Transverse colon (tissue), 4 donors: ENCODE measurements at places on chromosomes 11 and 22.

DNA sequence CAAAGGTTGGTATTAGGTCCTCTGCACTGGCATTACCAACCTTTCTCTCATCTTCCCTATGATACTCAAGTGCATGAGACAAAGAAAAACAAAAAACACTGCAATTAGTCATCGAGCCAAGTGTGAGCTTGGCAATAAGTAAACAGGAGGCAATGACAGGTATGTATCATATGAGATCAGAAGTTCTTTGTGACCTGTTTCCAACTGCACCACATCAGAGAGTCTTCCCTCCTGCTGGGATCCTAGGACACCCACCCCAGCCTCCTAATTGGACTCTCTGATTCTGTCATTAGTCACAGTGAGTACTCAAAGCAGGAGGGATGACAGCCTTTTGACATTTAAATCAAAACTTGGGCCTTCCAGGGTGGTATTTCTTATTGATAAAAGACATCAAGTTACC is 7.8 kb upstream of the JAML start:
- DNase-seq: no peak

DNA sequence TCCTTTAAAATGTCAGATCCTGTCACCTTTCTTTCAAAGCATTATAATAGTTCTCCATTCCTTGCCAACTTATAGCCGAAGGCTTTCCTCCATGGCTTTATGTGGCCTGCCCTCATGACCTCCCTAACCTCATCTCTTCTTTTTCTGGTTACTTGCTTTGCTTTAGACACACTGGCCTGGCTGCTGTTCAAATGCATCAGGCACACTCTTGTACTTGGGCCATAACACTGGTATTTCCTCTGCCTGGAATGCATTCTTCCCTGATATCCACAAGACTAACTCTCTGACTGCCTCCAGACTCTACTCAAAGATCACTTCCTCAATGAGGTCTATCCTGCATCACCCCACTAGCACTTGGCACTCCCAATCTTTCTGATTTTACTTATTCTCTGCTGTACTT is 710.3 kb downstream of the KCNA4 start:
- DNase-seq: no peak

DNA sequence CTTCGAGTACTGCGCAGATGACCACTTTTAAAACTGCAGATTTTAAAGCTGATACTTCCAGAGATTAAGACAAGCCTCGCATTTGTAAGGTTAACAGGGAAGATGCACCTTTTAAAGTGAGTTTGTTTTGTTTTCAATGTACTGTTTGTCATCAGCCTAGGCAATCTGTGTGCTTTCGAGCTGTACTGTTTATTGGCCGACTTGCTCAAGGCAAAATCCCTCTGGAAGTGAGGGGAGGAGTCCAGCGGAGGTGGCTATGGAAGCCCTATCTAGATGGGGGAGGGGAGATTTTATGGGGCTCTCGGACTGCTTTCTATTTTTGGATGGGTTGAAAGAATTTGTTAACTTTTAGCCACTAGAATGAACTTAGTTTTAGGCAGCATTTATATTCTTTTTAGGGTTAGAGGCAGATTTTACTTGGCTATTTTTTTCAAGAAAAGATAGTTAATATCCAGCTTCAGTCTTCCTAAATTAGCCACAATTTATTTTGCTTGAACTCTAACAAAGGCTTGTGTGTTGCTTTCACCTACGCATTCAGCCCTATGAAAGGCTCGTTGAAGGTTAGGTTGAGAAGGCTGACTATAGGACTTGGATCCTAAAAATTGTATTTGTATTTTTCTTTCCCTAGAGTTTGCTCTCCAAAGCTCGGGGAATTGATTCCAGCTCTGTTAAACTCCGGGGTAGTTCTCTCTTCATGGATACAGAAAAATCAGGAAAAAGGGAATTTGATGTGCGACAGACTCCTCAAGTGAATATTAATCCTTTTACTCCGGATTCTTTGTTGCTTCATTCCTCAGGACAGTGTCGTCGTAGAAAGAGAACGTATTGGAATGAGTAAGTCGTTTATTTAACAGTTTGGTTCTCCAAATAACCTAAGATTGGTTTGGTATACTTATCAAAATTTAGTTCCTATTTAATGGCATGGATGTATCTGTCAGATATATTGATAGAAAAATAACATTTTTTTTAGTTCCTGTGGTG is 2.1 kb downstream of the WEE1 start:
- peak; percentile 74 for DNase-seq

DNA sequence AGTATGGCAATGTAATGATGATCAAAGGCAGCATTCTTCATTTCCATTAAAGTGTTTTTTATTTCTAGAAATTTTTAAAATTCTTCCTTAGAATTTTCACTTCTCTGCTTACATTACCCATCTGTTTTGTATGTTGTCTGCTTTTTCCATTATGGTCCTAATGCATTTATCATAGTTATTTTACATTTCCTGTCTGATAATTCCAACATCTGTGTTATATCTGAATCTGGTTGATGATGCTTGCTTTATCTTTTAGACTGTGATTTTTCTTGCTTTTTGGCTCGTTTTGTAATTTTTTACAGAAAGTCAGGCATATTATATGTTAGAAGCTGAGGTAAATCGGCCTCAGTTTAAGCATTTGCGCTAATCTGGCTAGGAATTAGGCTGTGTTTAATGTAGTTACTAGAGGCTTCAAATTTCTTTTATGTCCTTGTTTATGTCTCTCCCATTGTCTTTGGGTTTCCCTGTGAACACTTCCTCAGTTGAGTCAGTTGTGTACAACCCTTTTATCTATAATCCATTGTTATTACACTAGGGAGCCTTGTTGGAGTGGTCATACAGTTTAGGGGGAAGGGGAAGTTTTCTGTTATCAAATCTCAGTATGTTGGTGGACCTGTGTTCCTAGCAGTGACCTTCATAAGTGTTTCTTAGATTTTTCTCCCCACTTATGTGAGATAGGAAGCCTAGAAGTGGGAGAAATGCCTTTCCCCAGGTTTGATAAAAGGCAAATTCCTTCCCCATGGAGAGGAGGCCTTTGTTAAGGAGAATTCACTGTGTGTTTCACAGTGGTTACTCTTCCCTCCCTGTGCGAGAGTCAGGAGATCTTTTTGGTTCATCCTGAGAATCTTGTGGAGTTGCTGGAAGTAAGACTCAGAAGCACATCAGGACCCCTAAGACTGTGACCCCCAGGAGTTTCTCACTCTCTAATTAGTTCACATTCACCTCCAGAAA is 437.5 kb downstream of the INSC start:
- no peak for DNase-seq

- DNase-seq: no peak
These were observed 1.8 kb downstream of the MTMR2 start for GRCh38 chr11:95922099-95922498.

DNA sequence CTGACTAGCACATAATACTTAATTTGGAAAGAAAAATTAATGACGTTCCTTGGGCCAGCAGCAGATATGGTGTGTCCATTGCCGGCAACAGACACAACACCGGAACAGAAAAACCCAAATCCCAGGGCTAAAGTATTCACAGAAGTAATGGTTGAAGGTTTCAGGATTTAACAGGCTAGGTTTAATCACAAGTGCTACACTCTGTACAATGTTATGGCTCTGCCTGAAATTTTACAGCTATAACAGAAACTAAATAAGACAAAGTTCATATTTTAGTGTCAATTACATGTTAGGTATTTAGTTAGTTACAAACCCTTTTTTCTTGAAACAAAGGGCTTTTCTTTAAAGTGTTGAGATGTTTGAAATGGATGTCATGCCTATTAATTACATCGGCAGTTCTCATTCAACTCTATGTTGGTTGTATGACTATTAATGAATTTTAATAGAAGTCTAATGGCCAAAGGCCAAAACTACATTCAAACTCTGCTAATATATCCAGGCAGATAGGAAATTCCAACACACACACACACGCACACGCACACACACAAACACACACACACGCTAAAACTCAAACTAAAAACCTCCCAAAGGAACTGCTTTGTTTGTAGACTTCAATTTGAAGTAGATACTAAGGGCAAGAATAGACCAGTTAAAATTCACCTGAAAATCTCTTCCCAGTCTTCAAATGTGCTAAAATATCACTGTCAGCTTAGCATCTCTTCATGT is 27.8 kb upstream of the CLNS1A start:
- DNase-seq: no peak

DNA sequence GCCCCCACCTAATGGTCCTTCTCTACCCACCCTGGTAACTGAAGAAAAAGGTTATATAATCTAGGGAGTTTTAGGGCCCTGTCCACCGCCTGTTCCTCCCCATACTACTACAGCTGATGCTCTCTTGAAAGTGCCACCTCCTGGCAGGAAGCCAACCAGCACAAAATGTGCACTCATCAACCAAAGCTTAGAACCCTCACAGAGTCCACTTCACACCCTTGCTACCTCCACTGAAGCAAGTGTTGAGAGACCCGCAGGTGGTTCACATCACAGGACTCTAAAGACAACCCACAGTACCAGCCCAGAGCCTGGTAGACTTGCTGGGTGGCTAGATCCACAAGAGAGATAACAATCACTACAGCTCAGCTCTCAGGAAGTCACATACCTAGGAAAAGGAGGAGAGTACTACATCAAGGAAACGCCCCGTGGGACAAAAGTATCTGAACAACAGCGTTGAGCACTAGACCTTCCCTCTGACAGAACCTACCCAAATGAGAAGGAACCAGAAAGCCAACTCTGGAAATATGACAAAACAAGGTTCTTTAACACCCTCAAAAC is 17.5 kb upstream of the OR10W1 start:
- DNase-seq: no peak

DNA sequence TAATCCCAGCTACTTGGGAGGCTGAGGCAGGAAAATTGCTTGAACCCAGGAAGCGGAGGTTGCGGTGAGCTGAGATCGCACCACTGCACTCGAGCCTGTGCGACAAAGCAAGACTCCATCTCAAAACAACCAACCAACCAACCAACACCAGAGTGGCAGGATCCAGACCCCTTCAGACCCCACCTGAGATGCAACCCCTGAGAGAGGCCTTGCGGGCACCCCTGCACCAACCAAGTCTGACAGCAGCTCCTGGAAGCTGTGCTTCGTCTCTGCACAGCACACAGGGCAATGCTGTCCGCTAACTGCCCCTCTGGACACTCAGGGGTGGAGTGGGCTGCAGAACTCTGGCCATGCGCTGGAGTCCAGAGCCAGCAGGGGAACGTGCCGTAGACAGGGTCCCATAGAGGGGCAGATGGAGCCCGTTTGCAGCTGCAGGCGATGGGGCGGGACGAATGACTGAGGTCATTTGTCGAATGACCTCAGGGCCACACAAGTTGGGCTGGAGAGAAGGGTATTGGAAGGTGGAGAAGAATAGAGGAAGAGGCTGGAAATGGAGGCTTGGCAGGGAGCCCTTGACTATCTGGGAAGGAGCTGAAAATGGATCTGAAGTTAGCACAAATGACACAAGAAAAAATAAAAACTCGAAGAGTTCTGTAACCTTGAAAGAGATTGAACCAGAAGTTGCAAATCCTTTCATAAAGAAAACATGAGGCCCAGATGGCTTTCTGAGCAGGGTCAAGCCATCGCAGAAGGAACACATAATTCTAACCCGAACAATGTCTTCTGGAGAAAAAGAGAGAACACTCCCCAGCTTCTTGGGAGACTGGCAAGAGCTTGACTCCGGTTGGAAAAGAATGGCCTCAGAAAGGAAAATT is 199.7 kb downstream of the CTTN start:
- no peak for DNase-seq

DNA sequence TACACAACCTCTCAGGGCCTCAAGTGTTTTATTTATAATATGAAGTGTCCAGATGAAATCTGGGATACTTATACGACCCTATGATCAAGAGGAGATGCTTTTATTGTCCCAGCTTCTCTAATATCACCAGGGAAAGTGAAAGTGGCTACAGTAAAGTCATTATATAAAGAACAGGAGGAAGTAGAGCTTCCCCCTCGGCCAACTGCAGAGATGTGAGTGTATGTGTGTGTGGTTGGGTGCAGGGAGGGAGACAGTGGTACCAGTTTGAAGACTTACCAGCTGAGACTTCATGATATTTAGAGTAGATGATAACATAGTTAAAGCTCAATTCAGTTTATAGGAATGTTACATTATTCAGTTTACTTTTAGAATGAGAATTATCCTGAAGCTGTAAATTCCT is 373.6 kb upstream of the DDI1 start:
- no peak for DNase-seq

GRCh38 chr22:46619240-46619829 is 851 bp upstream of the GRAMD4 start:
- DNase-seq: no peak

DNA sequence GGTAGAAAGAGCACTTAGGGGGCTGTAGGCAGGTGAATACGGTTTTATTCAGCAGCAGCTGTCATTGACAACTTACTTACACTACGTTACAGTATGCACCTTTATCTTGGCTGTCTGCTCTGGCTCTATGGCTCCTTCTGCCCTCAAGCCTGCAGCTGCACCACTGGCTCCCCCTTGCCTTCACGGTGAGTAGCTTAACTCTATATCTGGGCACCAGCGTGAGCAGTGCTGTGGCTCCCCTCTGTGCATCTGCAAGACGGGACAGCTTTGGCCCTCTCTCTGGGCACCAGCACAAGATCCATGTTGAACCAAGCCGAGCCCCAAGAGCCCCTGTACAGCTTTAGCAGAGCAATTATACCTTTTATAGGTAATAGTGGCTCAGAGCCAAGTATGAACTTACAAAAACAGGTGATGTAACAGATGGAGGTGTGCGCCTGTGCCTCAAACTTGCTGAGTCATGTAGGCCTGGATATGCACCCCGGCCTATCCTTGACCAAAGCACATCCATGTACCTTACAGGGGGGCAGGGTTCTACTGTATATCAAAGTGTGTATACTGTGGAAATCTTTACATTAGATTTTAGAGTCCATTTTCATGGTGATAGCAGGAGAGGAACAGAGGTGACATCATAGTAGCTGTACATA is 96.9 kb upstream of the CTSC start:
- DNase-seq: no peak

DNA sequence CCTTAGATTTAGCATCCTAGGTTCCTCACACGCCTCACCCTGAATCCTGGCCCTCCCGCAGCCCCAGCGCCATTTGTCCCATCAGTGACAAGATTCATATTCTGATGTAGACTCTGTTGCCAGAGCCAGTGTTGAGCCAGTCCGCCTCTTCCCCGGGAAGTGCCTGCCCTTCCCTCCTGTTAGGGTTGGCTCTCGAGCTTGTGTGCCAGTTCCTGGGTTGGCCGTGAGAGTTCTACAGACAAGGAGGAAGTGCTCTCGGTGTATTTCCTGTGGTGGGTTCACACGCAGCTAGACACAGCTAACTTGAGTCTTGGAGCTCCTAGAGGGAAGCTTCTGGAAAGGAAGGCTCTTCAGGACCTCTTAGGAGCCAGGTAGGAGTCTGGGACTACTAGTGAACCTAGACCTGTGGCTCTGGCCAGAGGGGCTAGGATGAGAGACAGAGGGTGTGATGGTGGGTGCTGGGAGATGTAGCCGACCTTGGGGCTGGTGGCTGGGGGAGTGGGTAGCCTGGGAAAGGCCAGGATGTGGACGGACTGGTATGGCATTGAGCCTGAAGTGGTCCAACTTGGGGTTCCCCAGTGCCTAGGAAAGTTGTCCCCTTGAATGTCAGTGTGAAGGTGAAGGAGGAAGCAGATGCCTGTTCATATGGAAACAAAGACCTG is at the start of gene IL18BP:
Gene IL18BP (plus strand): TSS at position 261 of the 662 bp plus-strand sequence. CDS start 1,076 bp downstream, outside the sequence.
- DNase-seq: peak; percentile 39

GRCh38 chr11:114172055-114172861 is 112.7 kb downstream of the ZBTB16 start:
- DNase-seq: no peak

GRCh38 chr11:78060533-78060932 is 3.1 kb upstream of the THRSP start:
- no peak for DNase-seq

- no peak for DNase-seq
These were observed 91.5 kb upstream of the TBCEL start for GRCh38 chr11:120932305-120932915.

GRCh38 chr11:94533696-94534630 is 9.8 kb upstream of the FUT4 start:
- DNase-seq: no peak

- no peak for DNase-seq
These were observed 34.4 kb downstream of the MPPED1 start for GRCh38 chr22:43446037-43446803.
